ENCODE measurements at places on chromosomes 2 and 18. TPM values are rescaled to one million over a fixed set of nuclear protein-coding genes. Genes with fewer than 3 reads are reported as not detected.

- H3K4me1 ChIP-seq: peaks cover 25% of the 10 kb centered on the region
- H3K36me3 ChIP-seq: no peaks in the 10 kb centered on the region
- peak overlapping the region; percentile 23 for H3K4me3 ChIP-seq
- no peaks in the 10 kb centered on the region for H3K27me3 ChIP-seq
- DNase-seq: peak; percentile 83
These were observed 163.1 kb downstream of the TTC32 start for GRCh38 chr2:19738707-19739106.

DNA sequence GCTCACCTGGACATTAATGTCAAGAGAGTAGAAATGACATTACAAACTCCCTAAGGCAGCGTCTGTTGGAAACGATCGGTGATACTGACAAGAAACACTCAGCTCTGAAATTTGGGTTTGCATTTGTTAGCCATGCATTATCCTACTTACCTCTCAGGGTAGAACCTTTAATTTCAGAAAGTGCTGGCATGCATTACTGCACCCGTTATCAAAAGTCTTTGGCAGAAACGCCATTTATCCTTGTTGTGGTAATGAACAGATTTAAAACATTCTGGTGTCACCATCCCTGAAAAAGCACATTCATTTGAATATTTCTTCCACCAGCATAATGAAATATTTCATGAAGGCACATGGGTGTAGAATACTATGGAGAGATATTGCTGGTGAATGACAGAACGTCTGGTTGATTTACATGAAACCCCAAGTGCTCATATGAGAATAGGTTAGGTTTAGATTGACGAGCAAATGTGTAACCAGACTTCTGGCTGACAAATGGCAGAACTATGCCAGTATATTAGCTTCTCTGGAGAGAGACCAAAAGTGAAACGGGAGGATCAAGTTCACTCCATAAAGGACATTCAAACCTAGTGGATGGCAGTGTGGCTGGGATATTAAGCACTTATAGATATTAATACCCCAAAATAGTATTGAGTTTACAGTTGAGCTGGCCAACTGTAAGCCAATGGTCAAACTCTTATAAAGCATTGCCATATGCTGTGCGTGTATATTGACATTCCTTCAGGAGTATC is 53.5 kb upstream of the ITGB6 start:
- H3K27ac ChIP-seq: no peak overlapping the region
- DNase-seq: no peak
- H3K4me3 ChIP-seq: no peak overlapping the region

GRCh38 chr2:124875627-124876244 is 850.6 kb downstream of the CNTNAP5 start:
- no peaks in the 10 kb centered on the region for H3K36me3 ChIP-seq
- DNase-seq: no peak
- H3K27me3 ChIP-seq: no peaks in the 10 kb centered on the region
- no peak overlapping the region for H3K27ac ChIP-seq
- H3K4me1 ChIP-seq: no peaks in the 10 kb centered on the region
- no peak overlapping the region for H3K4me3 ChIP-seq

DNA sequence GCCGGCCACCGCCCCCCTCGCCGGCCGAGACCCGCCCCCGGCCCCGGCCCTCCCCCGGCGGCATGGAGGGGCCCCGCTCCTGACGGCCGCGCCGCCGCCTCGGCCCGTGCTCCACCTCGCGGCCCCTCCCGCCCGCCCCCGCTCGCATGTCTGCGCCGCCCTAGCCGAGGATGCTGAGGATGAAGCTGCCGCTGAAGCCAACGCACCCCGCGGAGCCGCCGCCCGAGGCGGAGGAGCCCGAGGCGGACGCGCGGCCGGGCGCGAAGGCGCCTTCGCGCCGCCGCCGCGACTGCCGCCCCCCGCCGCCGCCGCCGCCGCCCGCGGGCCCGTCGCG is 397 bp downstream of the ZCCHC2 start:
- peak overlapping the region; percentile 92 for H3K4me3 ChIP-seq
- peaks cover 24% of the 10 kb centered on the region for H3K4me1 ChIP-seq
- H3K36me3 ChIP-seq: no peaks in the 10 kb centered on the region
- no peak for DNase-seq
- H3K27ac ChIP-seq: no peak overlapping the region

The LOXHD1 gene
- total RNA-seq: not detected

DNA sequence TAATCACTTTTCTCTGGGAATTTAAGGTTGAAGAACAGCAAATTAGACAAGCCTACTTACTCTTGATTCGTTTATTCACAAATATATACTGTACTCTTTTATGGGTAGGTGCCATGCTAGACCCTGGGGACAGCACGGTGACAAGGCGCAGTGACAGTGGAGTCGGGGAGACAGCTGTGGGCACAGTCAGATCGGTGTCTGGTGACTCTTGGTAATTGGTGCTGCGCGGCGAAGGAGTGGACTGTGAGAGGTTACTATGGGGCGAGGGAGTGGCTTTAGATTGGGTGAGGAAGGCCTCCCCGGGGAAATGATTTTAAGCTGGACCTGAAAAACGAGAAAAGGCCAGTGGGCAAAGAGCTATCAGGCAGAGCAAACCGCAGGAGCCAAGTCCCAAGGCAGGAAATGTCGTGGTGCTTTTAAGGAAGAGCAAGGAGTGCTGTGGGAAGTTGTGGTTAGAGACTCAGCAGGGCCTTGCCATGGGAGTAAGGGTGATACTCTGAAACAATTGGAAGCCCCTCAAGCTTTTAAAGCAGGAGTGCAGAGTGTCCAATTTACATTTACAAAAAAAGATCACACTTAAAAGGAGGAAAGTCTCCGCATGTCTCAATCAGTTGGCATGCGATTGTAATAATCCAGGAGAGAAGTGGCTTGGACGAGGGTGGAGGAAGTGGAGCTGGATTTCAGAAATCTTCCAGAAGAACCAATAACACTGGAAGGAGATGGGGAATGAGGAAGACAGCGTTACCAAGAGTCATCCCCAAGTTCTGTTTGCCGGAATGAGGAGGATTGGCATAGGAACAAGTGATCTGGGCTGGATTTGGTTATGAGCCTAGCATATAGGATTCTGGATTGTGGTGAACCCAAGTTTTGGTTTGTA is 36.1 kb upstream of the TXNDC2 start:
- H3K4me3 ChIP-seq: no peak overlapping the region
- peaks cover 9% of the 10 kb centered on the region for H3K36me3 ChIP-seq
- peak; percentile 37 for DNase-seq
- H3K27ac ChIP-seq: peak overlapping the region; percentile 46
- H3K4me1 ChIP-seq: peaks cover 22% of the 10 kb centered on the region

The NYAP2 gene
- total RNA-seq: under 0.01 TPM

The TUBB8B gene
- total RNA-seq: not detected

DNA sequence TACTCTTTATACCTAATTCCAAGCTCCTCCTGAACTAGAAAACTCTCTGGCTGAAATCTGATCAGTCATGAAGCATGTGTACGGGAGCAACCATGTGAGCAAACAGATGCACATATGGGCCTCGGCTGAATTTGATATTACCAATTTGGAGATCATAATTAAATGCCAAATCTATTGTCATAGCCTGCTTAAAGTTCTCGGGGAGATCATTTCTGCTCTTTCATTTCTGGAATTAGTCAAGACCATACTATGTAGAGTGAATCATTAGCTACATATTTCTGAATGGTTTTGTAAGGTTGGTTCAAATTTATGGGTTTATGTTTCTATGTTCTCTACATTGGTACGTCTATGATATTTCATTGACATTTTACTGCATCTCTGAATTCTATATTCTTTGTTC is 205.5 kb downstream of the UBE2E3 start:
- no peak overlapping the region for H3K27ac ChIP-seq
- H3K27me3 ChIP-seq: no peaks in the 10 kb centered on the region
- no peak for DNase-seq

DNA sequence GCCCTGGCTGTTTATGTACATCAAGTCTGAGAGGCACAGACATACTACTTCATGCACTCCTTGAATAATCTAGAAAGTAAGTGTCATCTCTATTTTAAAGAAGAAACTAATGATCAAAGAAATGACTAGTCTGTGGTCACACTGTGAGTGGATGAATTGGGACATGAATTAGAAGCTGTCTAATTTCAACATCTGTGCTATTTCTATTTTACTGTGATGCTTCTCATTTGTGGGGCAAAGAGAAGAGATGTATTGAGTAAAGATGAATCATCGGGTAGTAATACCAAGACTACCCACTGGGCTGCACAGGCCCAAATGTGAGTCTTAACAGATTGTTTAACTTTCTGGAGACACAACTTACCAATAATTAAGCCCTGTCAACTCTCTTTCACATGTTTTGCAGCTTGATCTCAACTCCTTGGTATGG is 42.4 kb upstream of the MTIF2 start:
- H3K4me1 ChIP-seq: peaks cover 10% of the 10 kb centered on the region
- peak; percentile 31 for DNase-seq
- peaks cover 48% of the 10 kb centered on the region for H3K36me3 ChIP-seq
- H3K4me3 ChIP-seq: no peak overlapping the region

- no peak overlapping the region for H3K4me3 ChIP-seq
- DNase-seq: no peak
- H3K4me1 ChIP-seq: no peaks in the 10 kb centered on the region
- H3K36me3 ChIP-seq: no peaks in the 10 kb centered on the region
- H3K27me3 ChIP-seq: no peaks in the 10 kb centered on the region
- no peak overlapping the region for H3K27ac ChIP-seq
These were observed 117.5 kb upstream of the CRIM1 start for GRCh38 chr2:36238106-36238505.

DNA sequence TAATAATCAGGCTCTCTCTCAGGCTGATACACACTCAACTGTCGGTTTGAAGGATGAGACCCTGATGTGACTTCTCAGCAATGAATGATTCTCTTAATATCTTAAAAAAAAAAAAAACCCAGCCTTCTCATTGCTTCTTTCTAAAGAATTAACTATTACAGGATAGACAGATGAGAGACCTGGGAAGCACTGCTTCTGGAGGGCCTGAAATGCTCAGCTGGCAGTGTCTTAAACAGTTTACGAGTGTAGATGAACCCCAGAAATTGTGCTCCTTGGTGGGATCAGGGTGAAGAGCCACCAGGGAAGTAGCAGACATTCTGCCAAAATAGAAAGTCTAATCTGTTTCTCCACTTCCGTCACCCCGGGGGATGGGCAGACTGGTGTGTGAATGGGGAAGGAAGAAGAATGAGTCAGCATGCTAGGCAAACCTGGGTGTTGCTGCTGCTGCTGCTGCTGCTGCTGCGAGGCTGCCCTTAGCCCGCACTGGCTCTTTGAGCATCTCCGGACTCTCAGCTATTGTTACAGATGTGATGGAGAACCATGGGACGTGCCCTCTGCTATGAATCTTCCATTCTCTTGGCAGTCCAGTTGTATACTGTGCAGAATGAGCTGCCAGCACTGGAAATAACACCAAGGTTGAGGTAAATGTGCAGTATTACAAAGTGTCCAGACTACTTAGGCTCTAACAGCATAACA is 158.4 kb downstream of the SETBP1 start:
- H3K4me1 ChIP-seq: no peaks in the 10 kb centered on the region
- no peaks in the 10 kb centered on the region for H3K27me3 ChIP-seq
- no peak overlapping the region for H3K4me3 ChIP-seq
- no peaks in the 10 kb centered on the region for H3K36me3 ChIP-seq
- no peak overlapping the region for H3K27ac ChIP-seq
- DNase-seq: peak; percentile 73

The RAB10 gene
- 128 TPM for total RNA-seq

The VSNL1 gene
- total RNA-seq: 0.36 TPM

Measured in osteoblast (primary cell).